Naive thymus-derived CD8-positive, alpha-beta T cell (primary cell): ENCODE measurements at places on chromosomes 5 and 9. TPM values are rescaled to one million over a fixed set of nuclear protein-coding genes. Genes with fewer than 3 reads are reported as not detected.

GRCh38 chr9:126956917-126957686, 42.5 kb downstream of the RALGPS1 start:
- DNase-seq = no peak

GRCh38 chr5:54388811-54389210, 66.7 kb upstream of the HSPB3 start:
- DNase-seq = no peak

GRCh38 chr5:56566374-56567249, 248.7 kb upstream of the MAP3K1 start:
- DNase-seq = no peak

DNA sequence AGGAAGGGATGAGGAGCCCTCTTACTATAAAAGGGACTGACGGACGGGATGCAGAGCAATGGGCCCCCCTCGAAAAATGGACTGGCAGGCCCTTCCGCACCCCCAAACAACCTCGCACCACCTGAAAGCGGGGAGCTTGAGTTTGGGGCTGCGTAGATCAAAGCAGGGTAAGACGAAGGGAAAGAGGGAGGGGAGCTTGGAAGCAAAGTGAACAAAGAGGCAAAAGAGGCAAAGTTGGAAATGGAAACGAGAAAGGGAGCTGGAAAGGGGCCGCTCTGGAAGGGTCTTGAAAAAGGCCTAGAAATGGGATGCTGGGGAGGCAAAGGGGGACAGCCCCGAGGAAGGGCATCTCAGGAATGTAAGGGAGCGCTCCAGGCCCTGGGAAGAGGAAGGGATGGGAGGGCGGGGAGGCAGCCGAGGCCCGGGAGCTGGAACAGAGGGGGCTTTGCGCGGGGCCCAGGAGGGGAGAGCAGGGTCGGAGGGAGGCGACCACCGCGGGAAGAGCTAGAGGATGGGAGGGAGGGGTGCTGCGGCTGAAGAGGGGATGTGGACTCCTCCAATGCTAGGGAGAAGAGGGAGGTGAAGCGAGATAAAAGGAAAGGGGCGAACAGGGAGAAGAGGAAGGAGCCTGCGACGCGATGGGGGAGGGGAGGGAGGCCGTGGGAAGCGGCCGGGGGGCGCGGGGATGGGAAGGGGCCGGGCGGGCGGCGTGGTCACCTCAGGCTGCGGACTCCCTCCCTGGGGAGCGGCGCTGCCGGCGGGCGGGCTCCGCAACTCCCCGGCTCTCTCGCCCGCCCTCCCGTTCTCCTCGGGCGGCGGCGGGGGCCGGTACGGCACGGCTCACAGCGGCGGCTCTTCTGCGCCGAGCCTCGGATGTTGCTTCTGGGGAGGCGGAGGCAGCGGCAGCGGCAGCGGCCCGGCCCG, 577 bp downstream of the RNF145 start:
- peak; percentile 7 for DNase-seq

- peak; percentile 70 for DNase-seq
Measured at GRCh38 chr9:127862075-127863011, 7.9 kb upstream of the ENG start.

GRCh38 chr5:10726913-10727517, 34.0 kb downstream of the DAP start:
- DNase-seq = no peak

- DNase-seq = no peak
Measured at GRCh38 chr9:38316166-38316780, 76.2 kb upstream of the ALDH1B1 start.

- no peak for DNase-seq
Measured at GRCh38 chr9:95497772-95498171, 19.0 kb downstream of the PTCH1 start.

DNA sequence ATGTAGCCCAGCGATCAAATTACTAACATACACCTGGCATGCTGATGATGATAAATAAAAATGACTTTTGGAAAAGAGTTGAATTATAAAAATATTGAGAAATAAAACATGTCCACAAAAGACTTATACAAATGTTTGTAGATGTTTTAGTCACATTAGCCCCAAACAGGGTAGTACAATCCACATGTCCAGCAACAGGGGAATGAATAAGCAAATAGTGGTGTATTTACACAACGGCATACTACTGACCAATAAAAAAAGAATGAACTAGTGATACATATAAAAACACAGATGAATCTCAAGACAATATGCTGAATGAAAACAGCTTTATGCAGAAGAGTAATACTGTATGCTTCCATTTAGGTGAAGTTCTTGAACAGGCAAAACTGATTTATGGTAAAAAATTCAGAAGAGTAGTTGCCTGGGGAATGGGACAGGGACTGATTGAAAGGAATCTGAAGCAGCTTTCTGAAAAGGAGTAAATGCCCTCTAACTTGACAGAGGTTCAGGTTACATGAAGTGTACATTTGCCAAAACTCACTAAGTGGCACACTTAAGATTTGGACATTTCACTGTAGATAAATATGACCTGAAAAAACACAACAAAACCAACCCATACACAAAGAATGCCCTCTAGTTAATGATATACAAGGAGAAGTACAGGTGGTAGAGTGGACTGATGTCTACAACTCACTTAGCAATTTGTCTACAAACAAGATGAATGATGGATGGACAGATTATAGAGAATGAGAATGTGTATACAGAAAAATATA, 35.4 kb downstream of the ACTL7A start:
- DNase-seq = no peak

GRCh38 chr5:170078458-170078857, 27.2 kb upstream of the FOXI1 start:
- DNase-seq = no peak

DNA sequence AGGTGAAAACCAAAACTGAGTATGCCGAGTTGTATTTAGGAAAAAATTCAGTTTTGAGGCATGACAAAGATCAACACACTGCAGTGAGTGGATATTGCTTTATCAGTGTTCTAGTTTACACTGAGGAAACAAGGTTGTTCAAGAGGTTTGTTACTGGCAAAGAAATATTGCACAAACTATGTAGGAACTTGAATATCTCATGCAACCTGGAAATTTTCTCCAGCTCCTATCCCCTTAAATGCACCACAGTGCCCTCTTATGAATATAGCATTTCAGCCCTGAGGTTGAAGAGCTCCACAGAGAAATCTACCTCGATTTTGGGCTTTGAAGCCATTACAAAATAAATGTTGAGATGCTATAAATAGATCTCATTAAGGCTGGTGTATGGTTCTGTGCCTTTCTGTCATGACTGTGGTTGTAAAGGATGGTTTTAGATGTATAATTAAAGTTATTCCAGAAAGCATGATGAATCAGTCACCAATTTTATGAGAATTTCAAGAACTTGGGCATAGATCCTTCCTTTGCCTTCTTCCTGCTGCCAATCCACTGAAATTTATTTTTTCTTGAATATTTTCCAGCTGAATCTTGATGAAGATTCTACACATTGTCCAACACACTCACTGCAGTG, 159.3 kb downstream of the SPATA31D1 start:
- DNase-seq = no peak

DNA sequence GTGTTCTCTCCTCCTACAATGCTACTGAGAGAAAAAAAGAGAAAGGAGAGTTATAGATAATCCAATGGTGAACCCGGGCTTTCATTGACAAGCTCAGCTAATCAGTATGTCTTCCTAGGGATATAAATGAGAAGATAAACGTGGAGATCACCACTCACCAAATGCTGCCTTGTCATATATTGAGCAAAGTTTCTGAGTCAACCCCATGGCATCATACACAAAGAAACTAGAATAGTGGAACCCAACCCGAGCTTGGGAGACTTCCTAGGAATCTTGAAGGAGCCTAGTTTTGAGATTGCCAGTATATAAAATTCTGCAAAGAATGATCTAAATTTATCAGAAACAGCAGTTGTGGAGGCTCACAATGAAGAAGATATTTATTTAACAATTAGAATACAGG, 47.8 kb downstream of the PTPN3 start:
- no peak for DNase-seq

DNA sequence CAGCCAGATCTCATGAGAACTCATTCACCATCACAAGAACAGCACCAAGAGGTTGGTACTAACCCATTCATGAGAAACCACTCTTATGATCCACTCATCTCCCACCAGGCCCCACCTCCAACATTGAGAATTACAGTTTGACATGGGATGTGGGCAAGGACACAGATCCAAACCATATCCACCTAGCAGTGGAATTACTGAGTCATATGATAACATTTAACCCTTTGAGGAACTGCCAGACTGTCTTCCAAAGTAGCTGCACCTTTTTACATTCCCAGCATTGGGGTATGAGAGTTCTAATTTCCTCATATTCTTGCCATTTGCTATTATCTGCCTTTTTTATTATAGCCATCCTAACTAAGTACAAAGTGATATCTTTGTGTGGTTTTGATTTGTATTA, 51.9 kb downstream of the CTNNA1 start:
- DNase-seq = no peak

DNA sequence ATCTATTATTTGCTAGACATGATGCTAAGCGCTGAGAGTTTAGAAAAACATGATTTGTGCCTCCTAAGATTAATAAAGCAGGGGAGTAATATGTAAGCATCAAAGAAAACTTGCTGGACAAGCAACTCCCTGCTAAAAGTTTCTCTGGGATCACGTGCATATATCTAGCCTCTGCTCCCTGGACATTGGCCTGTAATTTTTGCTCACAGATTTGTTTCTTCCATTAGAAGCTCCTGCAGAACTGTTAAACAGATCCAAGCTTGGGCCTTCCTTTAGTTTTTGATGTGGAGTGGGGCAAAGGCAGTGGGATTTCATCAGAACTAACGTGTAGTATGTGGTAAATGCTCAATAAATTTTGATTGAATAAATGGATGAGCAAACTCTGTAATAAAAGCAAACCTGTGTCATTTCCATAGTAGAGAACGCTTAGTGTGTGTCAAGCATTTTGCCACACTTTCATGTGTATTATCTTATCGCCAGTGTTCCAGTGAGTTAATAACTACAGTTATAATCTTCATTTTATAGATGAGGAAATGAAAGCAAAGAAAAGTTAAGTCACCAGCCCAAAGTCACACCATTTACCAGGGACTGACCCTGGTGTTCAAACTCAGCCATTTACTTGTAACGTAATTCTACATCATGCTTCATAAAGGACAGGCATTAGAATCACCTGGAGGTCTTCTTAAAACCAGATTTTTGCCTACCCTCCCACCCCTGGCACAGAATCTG, 100.3 kb downstream of the PCSK5 start:
- no peak for DNase-seq

GRCh38 chr5:76086095-76086494, 2.9 kb downstream of the SV2C start:
- DNase-seq = no peak

Gene RHOBTB3
- total RNA-seq = 0.25 TPM

Gene C9orf153
- 1.1 TPM for total RNA-seq

Gene GPRIN1
- 0.11 TPM for total RNA-seq

Gene GFRA3
- total RNA-seq = not detected

Gene SNCAIP
- total RNA-seq = not detected

Gene NADK2
- 15.7 TPM for total RNA-seq

Gene TMC1
- not detected for total RNA-seq

Gene PTRH1
- total RNA-seq = 8.9 TPM

Gene ASPN
- not detected for total RNA-seq

Gene PKD2L2
- not detected for total RNA-seq
